Fibroblast of lung (primary cell): ENCODE measurements at places on chromosomes 6 and 20. TPM values are rescaled to one million over a fixed set of nuclear protein-coding genes. Genes with fewer than 3 reads are reported as not detected.

DNA sequence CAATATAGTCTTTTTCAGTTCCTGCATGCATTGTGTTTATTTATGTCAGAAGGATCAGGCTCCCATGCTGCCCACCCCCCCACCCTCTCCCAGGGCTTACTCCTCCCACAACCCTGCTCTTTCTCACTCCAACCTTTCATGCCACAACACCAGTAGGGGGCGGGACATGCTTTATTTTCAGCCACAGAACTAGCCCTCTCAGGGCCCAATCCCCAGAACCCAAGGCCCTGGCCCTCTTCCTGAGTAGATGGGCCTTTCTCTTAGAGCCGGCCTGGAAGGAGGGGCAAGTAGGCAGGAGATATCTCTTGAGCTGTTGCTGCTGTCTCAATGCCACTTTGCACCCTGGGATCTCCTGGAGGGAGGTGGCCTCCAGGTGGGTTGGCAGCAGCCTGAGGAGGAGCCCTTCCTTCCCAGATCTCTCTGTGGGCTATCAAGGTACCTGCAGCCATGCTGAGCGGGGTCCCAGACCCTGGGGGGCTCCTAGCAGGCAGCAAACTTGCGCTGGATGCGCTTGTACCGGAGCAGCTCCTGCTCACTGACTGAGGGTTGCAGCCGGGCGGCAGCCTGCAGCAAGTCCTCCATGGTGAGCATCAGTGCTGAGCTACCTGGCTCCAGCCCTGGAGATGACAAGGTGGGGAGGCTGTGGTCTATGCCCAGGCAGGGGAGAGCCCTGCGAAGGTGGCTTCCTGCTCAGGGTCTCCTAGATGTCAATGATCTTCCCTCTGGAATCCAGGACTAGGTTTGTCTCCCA is 3.5 kb downstream of the GNMT start:
- DNase-seq = peak; percentile 49

DNA sequence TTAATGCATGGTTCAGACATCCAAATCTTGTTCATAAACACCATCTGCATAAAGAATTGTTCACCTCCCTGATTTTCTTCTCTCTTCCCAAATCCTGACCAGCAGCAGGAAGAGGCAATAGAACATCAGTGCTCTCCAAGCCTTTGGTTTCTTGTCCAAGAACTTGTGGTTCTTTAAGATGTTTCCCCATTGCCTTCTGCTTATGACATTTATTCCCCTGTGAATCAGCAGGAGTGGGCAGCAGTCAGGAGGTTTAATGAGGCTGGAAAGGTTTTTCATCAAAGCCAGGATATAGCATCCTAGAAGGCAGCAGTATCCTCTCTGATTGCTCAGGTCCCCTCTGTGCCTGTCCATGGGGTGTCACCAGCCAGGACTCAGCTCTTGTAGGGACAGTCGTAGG is 5.3 kb downstream of the HDDC2 start:
- no peak for DNase-seq

DNA sequence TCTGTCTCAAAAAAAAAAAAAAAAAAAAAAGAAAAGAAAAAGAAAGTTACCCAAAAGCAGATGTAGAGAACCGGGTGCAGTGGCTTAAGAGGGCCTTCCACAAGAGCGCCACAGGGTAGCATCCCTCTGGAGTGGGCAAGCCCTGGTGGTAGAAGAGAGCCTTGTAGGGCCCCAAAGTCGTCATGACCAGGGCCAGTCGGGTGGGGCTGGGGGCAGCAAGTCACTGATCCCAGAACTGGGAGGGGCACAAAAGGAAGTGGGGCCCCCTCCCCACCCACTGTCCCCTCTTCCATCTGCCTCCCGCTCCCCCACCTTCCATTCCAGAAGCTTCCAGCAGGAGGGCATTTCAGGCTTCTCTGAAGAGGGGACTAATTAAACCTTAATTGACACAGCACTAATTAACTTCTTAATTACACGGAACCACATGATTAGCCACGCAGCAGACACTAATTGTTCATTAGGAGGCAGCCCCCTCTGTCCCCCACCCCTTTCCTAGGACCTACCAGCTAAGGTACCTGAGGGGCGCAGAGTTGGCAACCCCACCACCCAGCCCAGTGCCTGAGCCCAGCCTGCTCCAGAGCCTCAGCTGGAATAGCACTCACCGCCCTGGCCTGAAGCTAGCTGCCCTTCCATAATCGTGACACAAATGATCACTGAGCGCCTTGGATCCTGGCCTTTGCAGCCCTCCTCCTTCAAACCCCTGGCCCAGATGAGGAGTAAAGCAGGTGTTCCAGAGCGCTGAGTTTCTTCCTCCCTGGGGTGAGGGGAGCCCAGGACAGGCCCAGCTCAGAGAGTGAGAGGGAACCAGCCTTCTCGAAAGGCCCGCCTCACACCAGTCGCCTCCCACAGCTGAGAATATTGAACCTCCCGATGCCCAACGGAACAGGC is 34.8 kb downstream of the MDFI start:
- DNase-seq = no peak

- no peak for DNase-seq
Observed at GRCh38 chr6:127267646-127268625, 1.3 kb downstream of the RNF146 start.

GRCh38 chr6:147648916-147649315 is 140.4 kb downstream of the SAMD5 start:
- DNase-seq = peak; percentile 61

DNA sequence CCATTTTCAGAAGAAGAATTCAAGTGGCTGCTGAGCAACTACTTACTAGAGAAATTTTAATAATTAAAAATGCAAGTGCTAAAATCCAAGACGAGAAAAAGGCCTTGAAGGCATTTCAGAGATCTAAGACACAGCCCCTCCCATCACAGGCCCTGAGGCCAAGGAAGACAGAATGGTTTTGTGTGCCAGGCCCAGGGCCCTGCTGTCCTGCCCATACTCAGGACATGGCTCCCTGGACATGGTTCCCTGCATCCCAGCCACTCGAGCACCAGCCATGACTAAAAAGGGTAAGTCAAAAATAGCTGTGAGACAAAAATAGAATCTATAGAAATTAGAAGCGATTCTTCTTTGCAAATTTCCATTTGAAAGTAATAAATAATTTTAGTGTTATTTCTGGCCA is 364.9 kb downstream of the COL12A1 start:
- DNase-seq = no peak

DNA sequence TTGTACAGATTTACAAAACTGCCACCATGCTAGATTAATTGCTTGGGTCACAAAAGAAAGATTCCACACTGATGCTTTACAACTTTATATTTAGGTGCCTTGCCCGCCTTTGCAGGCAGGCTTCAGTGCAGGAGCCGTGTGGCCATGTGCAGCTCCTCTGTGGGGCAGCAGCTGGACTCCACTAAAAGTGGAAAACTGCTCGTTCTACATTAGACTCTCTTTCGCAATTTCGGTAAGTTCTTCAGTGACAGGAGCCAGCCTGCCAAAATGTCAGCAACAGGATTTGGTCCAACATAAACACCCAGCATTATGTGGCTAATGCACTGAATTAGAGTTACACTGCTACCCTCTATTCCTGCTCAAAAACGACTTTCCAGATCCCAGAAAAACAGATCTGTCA is 174.4 kb upstream of the KCNK16 start:
- DNase-seq = peak; percentile 93

DNA sequence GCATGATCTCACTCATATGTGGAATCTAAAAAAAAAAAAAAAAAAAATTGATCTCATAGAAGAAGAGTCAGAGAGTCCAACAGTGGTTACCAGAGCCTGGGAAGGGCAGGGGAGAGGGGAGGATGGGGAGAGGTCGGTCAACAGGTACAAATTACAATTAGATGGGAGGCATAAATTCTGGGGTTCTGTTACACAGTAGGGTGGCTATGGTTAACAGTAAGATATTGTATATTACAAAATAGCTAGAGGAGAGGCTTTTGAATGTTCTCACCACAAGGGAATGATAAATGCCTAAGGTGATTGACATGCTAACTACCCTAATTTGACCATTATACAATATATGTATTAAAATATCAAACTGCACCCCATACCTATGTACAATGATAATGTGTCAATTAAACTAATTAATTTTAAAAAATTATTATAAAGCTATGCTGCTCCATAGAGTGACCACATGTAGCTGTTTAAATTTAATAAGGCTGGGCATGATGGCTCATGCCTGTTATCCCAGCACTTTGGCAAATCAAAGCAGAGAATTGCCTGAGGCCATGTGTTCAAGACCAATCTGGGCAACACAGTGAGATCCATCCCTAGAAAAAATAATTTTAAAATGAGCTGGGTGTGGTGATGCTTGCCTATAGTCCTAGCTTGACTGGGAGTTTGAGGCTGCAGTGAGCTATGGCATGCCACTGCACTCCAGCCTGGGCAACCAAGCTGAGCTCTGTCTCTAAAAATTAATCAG is 70.9 kb downstream of the SNX5 start:
- no peak for DNase-seq

DNA sequence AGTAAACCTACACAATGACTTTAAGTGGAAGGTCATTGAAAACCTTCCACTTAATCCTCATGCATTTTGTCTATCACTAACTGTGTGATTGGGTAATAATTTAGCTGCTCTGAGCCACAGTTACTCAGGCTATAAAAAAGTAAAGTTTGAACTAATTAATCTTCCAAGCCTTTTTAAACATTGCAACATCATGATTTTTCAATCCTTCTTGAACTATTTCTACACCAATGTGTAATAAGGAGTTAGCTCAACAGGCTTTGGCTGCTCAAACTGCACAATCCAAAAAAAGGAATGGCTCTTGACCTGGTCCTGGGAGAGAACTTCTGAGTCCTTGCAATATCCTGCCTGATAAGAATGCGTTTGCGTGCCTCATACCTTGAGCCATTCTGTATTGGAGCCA is 34.8 kb upstream of the FILIP1 start:
- DNase-seq = peak; percentile 80

- no peak for DNase-seq
Observed at GRCh38 chr6:143356101-143356880, 94.2 kb downstream of the ADAT2 start.

GRCh38 chr20:47620808-47621805 is 119.4 kb downstream of the NCOA3 start:
- peak; percentile 62 for DNase-seq

DNA sequence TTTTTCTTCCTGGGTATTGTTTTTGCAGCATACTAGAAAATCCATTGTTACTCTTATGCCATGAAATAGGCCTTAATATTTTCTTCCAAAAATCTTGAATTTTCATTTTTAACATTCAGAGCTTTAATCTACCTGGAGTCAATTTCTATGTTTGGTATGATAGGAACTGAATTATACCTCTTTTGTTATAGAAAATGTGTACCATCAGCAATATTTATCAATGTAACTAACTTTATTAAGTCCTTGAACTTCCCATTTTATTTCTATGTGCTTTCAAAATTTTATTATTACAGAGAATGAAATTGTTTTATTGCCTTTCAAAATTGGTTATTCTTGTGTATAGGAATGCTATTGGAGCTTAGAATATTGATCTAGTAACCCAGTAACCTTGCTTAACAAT is 68.2 kb downstream of the PLCB1 start:
- DNase-seq = no peak

Gene SLC22A3
- total RNA-seq = under 0.01 and 0.26 TPM in 2 replicates

Gene SAMD3
- total RNA-seq = 2.8 and 4.9 TPM in 2 replicates

Gene RIPOR3
- total RNA-seq = 4.1 and 4.9 TPM in 2 replicates

Gene CNR1
- total RNA-seq = under 0.01 TPM in 1 of 2 replicates, not detected in the other

Gene NRSN1
- total RNA-seq = not detected in 2 replicates

Gene EEF1A2
- 1.7 and 2.6 TPM in 2 replicates for total RNA-seq
